Activated T-cell treated with anti-CD3 and anti-CD28 coated beads, Interleukin-2, amount 50 U/mL, for 48 hours (primary cell): ENCODE measurements at places on chromosomes 11 and 22.

DNA sequence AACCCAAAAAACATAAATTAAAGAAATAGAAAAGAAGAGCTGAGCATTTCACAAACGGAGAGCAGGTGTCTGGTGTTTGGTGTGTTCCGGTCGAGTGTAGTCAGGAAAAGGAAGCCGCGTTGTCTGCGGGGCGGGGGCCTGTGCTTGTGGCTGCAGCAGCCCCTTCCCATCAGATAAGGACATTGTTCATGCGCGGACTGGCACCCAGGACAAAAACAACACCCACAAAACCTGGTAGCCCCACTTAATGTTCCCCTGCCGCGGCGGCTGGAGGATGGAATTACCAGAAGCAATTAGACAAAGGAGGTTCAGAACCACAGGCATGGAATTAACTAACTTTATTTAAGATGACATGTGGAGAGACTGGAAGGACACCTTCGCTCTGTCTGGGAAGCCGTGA is 29.9 kb downstream of the KRTAP5-5 start:
- peak; percentile 12 for DNase-seq

DNA sequence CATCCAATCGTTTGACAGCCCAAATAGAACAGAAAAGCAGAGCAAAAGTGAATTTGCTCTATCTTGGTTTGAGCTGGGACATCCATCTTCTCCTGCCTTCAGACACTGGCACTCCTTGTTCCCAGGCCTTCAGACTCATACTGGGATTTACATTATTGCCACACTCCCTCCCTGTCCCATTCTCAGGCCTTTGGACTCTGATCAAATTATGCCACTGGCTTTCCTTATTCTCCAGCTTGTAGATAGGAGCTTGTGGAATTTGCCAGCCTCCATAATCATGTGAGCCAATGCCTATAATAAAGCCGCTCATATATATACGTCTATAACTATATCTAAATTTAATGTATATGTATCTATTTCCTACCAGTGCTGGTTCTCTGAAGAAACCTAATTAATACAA is 568.3 kb upstream of the KIRREL3 start:
- no peak for DNase-seq

DNA sequence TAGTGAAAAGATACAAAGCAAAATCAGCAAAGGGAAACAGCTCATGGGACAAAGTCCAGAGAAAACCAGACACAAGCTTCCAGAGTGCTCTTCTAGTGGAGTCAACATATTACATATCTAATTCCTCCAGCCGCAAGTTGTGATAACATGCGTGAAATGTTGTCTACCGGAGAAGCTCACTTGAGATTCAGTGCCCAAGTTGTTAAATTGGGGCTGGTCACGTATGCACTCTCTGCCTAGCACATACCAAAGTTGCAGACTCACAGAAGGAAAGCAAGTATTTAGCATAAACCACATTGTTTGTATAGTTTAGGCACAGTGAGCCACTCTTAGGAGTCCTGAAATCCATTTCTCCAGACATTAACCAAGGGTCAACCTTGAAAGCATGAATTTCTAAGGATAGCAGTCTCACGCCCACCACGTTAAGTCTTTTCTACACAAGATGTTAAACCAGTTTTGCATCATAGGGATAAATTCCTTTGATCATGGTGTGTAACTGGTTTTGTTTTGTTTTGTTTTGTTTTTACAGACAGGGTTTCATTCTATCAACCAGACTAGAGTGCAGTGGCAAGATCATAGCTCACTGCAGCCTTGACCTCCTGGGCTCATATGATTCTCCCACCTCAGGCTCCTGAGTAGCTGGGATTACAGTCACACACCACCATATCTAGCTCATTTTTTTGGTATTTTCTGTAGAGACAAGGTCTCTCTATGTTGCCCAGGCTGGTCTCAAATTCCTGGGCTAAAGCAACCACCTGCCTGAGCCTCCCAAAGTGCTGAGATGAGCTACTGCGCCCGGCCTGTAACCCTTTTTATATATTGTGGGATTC is 39.5 kb upstream of the EP300 start:
- no peak for DNase-seq

DNA sequence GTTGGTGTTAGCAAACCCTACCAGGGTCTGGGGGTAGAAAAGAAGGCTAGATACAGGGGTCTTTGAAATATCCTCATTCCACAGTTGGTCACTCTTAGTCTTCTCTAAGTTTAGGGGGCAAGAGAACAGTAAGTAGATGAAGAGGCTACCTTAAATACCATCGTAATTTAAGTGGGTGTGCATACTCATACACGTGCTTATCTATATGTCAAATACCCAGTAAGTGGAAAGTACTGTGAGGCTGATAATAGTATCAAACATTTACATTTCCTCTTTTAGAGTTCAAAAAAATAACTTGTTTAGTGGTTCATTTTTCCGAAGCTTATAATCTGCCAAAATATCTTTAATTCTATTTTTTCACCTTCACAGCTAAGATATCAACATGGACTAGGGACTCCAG is 90.7 kb downstream of the WNT11 start:
- no peak for DNase-seq

GRCh38 chr11:69947059-69947792 is 128.0 kb upstream of the FGF3 start:
- no peak for DNase-seq

GRCh38 chr11:100816823-100817222 is 129.7 kb downstream of the ARHGAP42 start:
- no peak for DNase-seq

GRCh38 chr22:27846910-27847309 is 45.4 kb upstream of the MN1 start:
- DNase-seq, result no peak

- DNase-seq, result no peak
These were observed 92.4 kb downstream of the MICAL2 start for GRCh38 chr11:12202661-12203310.

DNA sequence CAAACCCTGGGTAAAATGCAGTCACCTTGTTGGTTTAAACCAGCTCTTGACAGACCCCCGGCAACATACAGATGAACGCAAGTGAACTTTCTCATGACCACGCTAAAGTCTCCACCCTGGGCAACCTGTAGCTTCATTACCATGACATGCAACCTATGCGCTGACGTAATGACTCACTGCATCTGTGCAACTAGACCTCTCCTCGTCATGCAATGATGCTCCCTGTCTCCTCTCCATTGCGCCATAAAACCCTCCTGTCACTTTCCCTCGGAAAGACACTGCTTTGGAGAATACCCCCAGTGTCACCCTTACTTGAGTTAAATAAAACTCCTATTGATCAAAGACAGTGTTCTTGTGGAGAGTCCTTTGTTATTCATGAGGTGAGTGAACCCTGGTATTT is 52.5 kb downstream of the RCN1 start:
- DNase-seq, result no peak

GRCh38 chr22:17115945-17116565 is 5.1 kb downstream of the TMEM121B start:
- no peak for DNase-seq

DNA sequence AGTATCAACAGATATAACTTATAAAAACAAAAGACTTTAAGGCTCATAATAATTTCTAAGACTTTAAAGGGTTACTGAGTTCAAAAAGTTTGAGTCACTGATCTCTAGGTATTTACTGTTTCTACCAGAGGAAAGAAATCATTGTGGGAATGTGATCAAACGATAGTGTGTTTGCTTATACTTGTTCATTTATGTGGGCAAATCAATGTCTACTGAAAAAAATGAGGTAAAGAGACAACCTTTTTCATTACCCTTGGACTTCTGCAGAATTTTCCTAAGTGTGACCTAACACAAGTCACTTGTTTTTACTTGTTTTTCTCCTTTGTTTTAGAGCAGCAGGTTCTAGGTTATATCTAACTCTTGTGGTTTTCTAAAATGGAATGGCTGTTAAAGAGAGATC is 65.4 kb downstream of the PRR5L start:
- no peak for DNase-seq

DNA sequence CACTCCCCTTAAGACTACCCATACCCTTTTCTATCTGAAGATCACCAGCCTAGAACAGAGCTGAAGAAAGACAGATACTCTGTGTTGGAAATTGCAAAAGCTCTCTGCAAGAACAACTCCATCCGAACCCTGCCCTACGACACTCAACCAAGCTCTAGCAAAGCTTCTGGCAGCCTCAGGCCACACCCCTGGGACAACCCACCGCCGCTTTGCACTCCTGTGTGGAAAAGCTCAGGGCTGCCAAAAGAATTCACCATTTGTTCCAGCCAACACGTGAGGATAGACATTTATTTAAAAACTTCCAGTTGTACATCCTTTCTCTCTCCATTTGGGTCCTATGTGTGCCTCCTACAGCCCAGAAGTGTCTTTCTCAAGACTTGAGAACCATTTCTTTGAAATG is 62.4 kb upstream of the CD5 start:
- no peak for DNase-seq

DNA sequence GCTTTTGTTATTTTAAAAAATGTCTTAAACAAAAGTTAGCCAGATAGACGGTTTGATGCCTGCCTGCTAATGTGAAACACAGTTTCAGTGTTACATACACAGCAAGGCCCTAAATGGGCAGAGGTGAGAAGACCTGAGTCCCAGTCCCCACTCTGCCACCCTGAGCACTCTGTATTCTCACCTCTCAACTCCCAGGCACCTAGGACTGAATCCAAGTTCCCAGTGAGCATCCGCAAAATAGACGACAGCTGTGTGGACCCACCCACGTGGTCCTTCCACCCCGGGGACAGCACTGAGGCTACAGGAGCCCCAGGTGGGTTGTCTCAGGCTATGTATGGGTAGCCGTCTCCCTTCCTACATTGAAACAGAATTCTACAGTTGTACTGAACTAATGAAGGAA is 111.5 kb downstream of the RPL27A start:
- DNase-seq, result no peak

- DNase-seq, result no peak
These were observed 16.8 kb upstream of the NUP160 start for GRCh38 chr11:47864901-47865300.

DNA sequence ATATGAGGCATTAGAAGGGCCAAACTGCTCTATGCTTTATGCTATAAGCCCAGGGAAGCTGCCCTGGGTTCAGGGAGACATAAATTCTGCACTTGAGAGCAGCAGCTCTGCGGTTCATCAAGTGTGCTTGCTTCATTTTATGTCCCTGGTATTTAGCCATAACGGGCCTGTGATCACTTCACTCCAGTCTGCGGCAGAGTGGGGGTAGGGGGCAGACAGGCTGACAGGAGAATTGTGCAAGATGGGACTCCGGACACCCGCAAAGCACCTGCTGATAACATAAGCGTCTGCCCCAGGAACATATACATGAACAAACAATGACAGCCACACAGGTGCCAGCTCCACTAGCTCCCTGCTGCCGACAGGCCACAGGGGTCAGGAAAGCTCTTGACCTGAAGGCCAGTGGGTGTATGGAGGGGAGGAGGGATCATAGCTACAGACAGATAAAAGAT is 56.1 kb downstream of the SMCO4 start:
- DNase-seq, result no peak

DNA sequence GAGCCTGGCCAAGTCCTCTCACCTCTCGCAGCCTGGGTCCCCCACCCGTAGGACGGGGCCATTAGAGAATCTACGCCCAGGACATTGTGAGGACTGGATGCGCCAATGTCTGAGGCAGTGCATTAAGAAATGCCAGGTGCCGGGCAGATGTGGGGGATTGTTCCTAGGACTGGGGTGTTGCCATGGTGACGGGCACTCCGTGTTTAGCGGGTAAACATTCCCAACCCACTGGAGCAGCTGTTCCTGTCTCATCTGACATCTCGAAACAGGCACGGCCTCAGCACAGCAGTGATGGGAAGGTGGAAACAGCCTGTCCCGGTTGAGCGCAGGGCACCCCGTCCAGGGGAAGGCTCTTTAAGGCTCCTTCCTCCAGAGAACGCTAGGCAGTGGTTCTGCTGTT is 99.6 kb upstream of the RTL6 start:
- DNase-seq, result no peak

DNA sequence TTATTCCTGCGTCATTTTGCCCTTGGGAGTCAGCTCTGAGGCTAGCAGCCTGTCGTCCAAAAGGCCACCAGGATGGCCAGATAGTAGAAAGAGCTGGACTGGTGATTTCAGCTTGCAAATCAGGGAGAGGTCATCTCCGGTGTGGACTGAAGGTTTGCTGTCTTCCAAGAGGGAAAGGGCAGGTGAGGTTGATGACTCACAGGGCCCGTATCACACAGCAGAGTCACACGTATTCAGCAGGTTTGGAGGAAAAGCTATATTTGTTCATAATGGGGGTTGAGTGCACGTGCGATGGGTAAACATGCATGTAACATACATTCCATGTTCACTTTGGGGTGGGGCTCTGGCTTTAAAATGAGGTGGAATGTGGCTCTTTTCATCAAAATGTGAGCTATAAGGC is 25.6 kb downstream of the MRPL21 start:
- DNase-seq, result no peak

- DNase-seq, result no peak
These were observed 327 bp upstream of the MED17 start for GRCh38 chr11:93783765-93784144.

DNA sequence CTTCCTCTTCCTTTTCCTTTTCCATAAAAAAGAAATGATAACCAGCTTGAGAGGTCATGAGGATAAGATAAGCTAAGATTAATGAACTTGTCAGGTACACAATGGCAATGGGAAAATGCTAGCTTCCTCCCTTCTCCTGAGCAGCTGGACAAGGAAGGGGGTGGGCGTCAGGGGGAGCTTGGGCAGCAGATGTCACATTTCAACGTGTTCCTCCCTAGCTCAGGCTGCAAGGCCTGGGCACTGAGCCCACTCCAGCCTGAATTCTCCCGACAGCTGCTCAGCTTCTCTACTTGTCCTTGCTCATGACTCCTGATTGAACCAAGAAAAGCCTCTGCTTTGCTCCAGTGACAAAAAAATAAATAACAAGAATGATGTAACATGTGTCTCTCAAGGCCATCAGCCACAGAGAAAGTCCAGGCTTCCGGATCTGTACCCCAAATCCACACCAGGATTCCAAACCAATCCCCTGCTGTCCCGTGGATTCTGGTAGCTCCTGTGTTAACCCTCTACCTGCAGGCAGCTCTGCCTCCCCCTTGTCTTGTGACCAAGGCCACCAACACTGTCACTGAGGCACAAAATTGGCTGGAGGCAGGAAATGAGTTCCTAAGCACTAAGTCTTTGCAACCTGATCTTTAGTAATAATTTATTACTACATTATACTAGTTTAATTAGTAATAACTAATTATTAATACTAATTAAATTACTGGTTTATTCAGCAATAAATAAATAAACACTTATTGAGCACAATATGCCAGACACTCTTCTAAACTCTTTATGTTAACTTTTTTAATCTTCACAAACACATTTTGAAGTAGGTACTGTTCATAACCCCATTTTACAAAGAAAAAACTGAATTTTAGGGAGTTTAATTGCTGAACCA is 146.5 kb downstream of the CCDC34 start:
- no peak for DNase-seq

- no peak for DNase-seq
These were observed 804.1 kb upstream of the ANO3 start for GRCh38 chr11:25527841-25528240.

DNA sequence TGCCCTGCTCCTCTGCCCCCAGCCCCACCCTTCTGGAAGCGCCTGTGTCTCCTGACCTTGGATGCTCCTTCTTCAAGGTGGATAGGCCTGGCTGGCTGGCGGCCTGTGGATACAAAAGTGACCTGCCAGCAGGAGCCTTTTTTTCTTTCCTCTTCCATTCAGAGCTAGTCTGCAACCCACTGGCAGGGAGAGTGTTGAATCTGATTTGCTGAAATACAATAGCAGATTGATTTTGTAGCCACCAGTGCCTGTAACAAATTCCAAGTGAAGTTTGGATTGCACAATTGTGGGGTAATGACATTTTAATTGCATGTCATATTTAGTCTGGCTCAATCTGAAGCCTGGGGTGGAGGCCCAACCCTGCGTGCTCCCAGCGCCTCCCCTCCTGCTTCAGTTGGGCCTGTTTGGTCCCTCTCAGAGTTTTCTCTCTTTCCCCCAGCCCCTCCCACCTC is 97.2 kb downstream of the GRIK4 start:
- no peak for DNase-seq
